AG08395 (cell line): ENCODE measurements at places on chromosomes 16 and 17.

DNA sequence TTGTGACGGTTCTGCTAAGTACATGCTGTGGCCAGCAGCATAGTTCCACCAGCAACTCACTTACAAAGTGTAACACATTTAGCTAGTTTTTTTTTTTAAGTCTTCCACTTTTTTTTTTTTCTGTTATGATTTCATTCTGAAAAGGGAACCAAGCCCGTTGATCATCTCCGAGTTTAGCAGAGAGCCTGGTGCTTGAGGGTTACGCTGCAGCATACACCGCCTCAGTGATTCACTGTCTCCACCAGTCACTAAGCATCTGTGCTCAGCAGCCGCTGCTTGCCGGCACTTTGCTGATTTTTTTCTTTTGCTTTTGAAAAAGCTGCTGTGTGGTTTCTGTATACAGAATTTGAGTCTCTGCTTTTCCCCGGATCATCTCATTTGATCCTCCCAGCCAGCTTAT lies 194.5 kb upstream of the CDH13 start:
- peak; percentile 44 for DNase-seq

DNA sequence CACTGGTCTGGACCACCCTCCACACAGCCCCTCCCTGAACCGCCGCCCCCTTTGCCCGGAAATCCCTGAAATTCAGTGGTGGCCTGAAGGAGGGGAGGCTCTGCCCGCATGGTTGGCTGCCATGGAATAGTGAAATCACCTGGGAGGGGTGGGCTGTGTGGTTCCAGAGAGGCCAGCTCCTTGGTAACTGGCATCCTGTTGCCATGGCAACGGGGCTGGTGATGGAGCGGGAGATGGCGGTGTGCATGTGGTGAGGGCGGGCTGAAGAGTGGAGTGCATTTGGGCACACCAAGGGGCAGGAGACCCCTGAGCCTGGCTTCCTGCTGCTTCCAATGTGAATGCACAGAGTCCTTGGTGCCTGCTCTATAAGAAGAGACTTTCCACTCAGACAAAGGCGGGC lies 2.4 kb downstream of the EFNB3 start:
- DNase-seq, result no peak

DNA sequence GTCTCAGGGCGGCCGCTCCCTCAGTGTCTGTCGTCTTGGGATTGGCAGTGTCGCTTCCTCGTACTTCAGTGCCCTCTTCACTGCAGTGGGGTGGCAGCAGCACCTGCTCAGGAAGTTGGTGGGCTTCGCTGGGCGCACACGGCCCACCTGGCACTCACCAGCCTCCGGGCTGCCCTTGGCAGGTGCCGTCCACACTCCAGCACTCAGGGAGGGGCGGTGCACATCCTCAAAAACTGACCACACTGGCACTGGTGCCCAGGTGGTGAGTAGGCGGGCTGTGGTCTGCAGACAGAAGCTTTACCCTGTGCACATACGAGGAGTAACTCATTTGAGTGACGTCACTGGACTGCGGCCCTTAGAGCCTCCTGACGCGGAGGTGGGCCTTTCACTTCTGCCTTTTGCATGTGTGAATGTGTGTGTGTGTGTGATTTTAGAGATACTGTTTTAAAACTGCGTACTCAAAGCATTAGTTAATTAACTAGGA lies 94.6 kb downstream of the BANP start:
- no peak for DNase-seq

- DNase-seq, result no peak
Measured at GRCh38 chr17:36578671-36579070, 13.0 kb upstream of the DHRS11 start.

DNA sequence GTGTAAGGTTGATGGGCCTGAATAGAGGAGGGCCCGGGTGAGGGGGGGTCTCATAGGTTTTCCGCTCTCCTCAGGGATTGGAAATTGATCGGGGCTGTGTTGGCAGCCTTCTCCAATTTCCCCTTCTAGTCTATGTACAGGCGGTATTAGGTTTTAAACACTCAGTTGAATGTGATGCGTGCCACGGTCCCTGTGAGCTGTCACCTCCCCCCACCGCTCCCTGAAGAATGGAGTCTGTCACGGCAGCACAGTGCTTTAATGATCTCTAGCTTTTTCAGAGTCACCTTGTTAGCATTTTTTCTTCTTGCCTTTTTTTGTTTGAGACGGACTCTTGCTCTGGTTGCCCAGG lies 800 bp downstream of the COX4I1 start:
- peak; percentile 41 for DNase-seq

DNA sequence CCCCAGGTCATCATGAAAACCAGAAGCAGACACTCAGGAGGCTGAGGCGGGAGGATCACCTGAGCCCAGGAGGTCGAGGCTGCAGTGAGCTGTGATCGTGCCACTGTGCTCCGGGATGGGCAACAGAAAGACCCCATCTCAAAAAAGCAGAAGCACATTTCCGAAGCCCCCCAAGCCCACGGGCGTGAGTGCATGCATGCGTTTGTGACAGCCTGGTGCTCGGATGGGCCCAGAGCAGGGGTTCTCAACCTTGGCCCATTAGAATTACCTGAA lies 19.1 kb downstream of the TMC6 start:
- no peak for DNase-seq

- peak; percentile 88 for DNase-seq
Measured at GRCh38 chr17:41777574-41778188, 8.8 kb downstream of the JUP start.

GRCh38 chr17:63538693-63539595 lies 11.3 kb upstream of the DCAF7 start:
- DNase-seq, result no peak

DNA sequence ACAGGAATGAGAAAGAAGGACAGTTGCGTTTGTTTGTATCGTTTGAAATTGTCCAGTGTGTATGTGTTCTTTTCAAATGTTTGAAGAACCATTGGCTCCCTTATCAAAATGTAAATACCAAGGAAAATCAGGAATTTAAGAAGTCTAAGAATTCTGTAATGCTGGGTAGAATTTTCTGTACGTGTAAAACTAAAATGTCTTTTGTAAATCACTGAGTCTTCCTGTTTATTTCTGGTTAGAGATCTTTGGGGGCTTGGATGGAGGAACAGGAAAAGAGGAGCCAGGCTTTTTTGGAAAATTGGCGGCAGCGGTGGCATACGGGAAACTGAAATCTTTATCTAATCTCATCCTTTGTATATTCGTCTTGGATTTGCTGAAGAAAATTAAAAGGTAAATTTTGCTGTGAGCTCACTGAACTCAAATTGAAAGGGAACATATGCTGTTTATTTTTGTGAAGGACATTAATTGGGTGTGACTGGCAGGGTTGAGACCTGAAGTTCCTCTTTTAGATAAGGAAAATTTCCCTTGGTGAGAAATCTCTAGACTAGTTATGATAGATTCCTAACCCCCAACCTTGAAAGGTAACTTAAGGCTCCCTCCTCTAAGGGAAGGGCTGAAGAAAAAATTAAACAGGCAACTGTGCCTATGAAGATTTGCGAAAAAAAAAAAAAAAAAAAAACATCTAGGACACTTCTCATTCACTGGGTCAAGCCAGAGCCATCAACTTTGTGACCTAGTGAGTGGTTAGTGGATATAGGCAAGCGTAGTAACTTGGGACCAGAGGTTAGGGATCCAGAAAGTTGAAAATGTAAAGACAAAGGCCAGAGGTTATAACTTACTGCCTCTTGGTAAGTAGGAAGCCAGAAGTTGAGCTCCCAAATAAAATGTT lies 10.8 kb downstream of the TAT start:
- DNase-seq, result no peak

DNA sequence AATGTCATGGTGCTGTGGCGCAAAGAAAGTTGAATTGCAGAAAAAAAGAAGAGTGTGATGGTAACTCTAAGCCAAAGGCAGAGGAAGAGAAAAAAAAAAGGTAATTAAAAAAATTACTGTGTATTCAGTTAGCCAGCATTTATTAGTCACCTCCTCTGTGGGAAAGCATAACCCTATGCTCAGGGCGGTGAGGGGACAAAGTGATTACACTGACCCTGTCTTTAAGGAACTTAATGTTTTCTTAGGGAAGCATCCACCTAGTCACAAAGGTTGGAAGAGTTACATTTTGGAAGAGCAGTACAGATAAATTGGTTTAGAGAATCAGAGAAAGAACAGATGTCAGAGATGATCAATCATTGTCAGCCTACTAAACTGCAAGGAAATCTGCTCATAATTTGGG lies 410.3 kb downstream of the CDH11 start:
- DNase-seq, result no peak

- DNase-seq, result no peak
Measured at GRCh38 chr16:65490286-65490685, 368.4 kb upstream of the CDH11 start.

DNA sequence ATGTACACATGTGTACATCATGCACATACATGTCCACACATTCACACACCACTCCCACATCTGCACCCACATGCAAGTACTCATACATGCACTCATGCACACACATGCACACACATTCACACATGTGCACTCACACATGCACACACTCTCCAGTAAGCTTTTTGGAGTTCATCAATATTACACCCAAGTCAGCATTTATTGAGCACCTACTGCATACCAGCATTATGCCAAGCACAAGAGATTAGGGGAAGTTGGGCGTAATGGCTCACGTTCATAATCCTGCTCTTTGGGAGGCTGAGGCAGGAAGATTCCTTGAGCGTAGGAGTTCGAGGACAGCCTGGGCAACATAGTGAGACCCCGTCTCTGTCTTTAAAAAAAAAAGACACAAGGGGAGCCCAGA lies 87.6 kb upstream of the HSBP1 start:
- DNase-seq, result no peak

GRCh38 chr17:28572259-28573039 lies 1.1 kb upstream of the PIGS start:
- no peak for DNase-seq

DNA sequence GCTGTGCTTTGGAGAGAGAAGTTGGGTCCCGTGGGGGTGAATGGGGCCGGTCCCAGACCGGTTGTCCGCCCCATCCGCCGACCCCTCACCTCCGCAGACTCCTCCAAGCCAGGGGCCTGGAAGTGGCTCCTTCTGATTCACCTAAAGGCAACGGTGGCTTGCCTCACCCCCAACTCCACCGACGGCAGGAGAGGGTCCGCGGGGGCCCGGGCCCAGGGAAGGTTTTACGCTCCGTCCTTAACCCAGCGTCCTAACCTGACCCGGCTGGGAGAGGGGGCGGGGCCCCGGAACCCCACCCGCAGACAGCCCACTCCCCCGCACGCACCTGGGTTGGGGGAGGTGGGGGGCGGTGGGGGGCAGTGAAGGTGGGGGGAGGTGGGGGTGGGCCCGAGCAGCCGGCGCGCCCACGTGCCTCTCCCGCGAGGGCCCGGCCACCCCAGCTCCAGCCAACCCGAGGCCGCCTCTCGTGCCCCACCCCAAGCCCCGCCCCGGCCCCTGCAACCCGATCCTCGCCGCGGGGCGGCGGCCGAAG lies 12.7 kb upstream of the CD300A start:
- peak; percentile 97 for DNase-seq

DNA sequence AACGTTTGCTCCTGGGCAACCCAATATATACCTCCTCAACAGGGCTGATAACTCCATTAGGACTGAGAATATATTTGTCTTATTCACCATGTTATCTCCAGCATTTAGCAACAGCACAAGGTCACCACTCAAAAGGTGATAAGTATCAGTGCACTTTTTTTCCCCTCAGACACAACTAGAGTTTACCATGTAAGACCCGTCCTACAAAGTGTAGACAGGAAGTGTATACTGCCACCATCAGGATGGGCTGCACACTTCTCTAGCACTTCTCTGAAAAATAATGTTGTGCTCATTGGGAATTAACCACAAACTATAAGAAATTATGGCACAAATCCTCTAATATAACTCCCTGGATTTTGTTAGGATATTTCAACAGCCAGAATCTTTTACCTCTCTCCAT lies 5.7 kb upstream of the VAT1L start:
- DNase-seq, result peak; percentile 30

- DNase-seq, result no peak
Measured at GRCh38 chr17:7441266-7441665, 2.0 kb downstream of the FGF11 start.

DNA sequence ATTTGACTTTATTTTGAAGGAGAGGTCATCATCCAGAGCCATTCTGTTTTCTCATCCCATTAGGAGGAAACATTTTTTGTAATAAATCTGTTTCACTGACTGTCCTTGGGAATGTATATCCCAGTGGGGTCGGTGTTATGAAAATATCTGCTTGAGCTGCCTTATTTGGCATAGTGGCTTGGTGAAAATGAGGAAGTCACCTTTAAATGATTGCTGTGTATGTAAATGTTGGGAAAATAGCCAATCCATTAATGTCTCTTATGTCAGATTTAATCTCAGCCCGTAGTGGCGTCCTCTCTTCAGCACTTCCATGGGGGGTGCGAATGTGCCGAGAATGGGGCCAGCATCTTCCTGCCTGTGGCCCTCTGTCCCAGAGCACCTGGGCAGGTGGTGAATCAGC lies 57.6 kb downstream of the BANP start:
- DNase-seq, result no peak

DNA sequence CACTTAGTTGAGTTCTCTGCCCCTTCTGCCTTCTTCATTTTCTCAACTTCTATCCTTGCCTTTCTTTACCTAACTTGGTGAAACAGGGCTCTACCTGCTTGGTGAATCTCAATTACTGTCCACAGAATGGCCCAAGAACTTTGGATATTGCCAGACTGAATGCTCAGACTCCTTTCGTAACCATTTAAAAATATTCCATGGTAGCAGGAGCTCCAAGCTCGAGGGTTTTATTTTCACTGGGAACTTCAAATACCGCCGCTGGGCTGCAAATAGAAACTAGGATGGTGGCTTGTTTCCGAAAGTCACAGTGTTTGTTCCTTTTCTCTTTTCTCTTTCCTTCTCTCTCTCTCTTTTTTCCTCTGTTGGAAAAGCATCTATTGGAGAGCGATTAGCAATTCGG lies 13.2 kb downstream of the TMEM100 start:
- DNase-seq, result no peak

DNA sequence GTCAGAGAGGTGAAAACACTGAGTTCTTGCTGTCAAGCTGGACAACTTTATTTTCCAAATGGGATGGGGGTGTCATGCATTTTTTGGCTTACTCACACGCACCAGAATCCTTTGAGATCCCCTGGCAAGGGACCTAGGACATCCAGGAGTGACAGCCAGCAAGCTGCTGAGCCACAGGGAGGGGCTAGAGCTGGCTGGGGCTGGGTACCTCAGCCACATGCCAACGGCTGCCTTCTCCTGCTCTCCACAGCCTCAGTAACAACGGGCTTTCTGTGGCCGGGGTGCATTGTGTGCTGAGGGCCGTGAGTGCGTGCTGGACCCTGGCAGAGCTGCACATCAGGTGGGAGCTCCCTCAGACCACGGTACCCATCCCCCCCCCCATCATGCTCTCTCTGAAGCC lies 47.6 kb downstream of the NLRC5 start:
- no peak for DNase-seq

GRCh38 chr16:84095466-84095865 lies 21.3 kb downstream of the MBTPS1 start:
- no peak for DNase-seq

GRCh38 chr16:85608515-85608885 lies 4.6 kb upstream of the GSE1 start:
- DNase-seq, result no peak

- DNase-seq, result no peak
Measured at GRCh38 chr16:51834794-51835193, 683.7 kb upstream of the SALL1 start.

- peak; percentile 48 for DNase-seq
Measured at GRCh38 chr17:42819939-42820535, 4.0 kb downstream of the BECN1 start.
